ENCODE measurements at places on chromosomes 2 and 18. TPM values are rescaled to one million over a fixed set of nuclear protein-coding genes. Genes with fewer than 3 reads are reported as not detected.

UGT1A3 gene
- total RNA-seq: not detected

LIMS4 gene
- 2.1 TPM for total RNA-seq

PRSS56 gene
- total RNA-seq: not detected

DNA sequence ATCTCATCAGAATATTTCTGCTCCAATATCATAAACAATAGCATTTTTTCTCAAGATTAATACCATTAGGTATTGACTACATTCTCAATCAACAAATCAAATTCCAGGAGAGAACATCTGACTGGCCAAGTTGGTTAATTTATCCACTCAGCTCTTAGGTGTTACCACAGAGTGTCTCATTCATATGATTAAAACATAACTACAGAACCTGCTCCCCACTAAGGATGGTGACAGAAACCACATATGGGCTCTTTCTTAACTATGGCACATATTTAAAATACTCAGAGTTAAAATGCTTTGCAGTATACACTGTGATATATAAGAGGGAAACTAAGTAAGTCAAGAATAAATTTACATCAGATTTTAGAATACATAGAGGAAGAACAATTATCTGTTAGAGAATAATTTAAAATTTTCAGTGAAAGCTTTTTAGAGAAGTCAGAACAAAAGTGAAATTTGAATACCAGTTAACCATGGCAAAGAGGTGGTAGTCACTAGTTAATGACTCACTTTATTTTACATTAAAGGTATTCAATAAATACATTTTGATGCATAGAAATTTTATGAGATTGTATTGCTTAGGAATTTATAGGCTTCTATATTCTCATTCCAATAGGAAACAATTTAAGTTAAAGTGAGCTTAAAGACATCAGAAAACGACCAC is 1120.8 kb upstream of the TMEFF2 start:
- no peak overlapping the region for H3K4me3 ChIP-seq
- no peaks in the 10 kb centered on the region for H3K4me1 ChIP-seq
- no peaks in the 10 kb centered on the region for H3K27me3 ChIP-seq
- no peaks in the 10 kb centered on the region for H3K36me3 ChIP-seq
- no peak for DNase-seq

DNA sequence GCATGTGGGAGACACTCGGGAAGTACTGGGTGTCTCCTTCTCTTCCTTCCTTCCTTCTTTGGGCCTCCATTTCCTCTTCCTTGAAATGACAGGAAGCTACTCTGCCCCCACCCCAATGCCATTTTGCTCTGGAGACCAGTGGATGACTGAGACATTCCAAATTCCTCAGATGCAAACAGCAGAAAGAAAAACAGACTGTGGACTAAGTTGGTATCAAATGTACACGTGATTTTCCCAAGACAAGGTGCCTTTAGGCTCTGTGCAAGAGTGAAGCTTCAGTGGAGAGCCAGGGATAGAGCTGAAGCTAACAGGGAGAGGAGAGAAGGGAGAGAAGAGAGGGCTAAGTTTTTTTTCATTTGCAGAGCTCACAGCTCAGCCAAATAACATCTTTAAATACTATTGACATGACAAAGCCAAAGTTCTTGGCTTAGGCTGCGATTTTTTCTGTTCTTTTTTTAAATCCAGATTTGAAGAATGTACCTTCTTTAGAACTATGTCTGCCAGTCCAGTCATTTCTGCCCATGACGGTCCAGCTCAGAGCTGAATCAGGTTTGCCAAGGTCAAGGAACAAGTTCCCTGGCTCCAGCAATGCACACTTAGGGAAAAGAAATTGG is 84.5 kb upstream of the LCLAT1 start:
- H3K4me1 ChIP-seq: peaks cover 71% of the 10 kb centered on the region
- no peak for DNase-seq
- H3K4me3 ChIP-seq: no peak overlapping the region
- no peaks in the 10 kb centered on the region for H3K27me3 ChIP-seq
- peak overlapping the region; percentile 84 for H3K27ac ChIP-seq
- H3K36me3 ChIP-seq: no peaks in the 10 kb centered on the region

DNA sequence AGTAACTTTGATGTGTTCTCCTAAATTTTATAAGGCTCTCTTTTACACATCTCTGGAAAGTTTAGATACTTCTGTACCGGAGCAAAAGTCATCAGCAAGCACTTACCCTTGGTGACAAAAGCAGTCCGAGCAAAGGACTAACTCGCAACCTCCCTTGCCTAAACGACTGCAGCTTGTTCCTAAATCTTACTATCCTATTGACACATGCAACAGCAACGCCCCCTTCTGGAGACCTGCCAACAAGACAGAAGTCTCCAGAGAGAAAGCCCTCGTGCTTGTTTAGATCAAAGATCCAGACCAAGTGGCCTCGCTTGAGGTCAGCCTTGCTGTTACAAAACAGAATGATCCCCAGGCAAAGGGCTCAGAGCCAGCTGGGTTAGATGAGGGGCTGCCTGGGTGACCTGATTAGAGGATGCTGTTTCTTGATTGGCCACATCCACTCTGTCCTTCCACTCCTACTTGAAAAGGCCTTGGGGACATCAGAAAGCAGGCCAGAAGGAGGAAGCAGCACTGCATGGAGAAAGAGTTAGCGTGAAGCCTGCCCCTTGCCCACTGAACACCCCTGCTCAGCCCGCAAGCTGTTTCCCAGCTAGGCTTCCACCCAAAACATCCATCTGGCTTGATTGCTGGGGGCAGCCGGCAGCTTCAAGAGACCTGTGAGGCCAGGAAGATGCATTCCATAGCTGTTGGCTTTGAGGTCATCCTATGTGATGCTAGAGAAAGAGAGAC is 94.3 kb downstream of the HNRNPLL start:
- no peaks in the 10 kb centered on the region for H3K36me3 ChIP-seq
- peaks cover 18% of the 10 kb centered on the region for H3K4me1 ChIP-seq
- H3K27me3 ChIP-seq: no peaks in the 10 kb centered on the region
- H3K4me3 ChIP-seq: no peak overlapping the region

DNA sequence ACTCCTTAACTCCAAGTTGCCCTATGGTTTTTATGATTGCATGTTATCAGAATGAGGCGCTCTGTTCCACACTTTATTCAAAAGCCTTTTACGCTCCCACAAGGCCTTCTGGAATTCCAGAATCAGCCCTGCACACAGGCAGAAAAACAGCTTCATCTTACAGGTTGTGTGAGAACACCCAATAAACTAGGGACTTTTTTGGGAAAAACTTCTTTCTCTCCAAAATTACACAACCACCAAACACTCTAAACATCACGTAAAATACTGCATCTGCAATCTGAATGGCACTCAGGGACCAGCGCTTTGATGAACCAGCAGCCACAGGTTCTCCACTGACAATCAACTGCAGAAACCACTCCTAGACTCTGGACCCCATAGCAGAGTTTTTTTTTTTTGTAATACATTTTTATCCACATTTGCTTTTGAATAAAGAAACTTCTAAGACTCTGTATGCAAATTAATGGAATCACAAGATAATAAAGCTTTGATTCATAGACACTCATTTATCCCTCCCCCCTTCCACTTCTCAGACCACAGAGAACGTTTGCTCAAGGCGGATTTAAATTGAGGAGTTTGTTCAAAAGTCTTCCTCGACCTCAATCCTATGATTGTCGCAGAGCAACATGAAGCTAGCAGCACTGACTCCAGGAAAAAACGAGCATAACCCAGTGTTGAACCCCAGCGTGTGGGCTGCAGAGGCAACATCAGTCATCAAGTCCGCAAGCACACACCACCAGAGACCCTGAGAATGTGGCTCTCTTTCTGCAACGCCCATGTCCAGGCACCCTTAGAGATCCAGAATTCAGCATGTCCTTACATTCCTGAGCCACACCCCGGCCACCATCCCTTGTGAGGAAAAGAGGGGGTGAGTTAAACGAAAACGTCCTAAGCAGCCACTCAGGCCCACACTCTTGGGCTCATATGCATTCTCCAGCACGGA is 116.5 kb downstream of the MBP start:
- H3K27me3 ChIP-seq: no peaks in the 10 kb centered on the region
- H3K36me3 ChIP-seq: peaks cover 7% of the 10 kb centered on the region
- DNase-seq: no peak
- H3K4me3 ChIP-seq: no peak overlapping the region

DNA sequence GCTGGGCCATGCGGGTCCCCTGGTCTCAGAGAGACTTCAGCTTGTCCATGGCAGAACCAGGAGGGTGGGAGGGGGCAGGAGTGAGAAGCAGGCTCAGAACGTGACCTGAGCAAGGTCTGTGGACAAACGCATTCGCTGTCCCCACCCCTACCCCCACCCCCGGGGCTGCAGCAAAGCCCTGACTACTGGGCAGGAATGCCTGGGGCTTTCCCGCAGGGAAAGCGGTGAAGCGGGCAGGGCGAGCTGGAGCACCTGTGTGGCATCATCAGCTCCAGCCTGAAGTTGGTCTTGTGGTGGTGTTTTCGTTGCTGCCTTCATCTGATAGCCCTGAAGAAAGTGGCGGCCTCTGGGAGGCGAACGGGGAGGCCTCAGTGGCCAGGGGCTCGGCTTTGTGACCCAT is 26.1 kb upstream of the ALKAL2 start:
- peaks cover 73% of the 10 kb centered on the region for H3K27me3 ChIP-seq
- H3K4me3 ChIP-seq: no peak overlapping the region
- H3K4me1 ChIP-seq: no peaks in the 10 kb centered on the region
- no peak for DNase-seq
- no peaks in the 10 kb centered on the region for H3K36me3 ChIP-seq

Measured in left ventricle myocardium inferior (tissue), 1 donor.